ENCODE measurements at places on chromosomes 2 and 18.

GRCh38 chr2:47360283-47360682 is 42.7 kb upstream of the MSH2 start:
- DNase-seq: no peak

DNA sequence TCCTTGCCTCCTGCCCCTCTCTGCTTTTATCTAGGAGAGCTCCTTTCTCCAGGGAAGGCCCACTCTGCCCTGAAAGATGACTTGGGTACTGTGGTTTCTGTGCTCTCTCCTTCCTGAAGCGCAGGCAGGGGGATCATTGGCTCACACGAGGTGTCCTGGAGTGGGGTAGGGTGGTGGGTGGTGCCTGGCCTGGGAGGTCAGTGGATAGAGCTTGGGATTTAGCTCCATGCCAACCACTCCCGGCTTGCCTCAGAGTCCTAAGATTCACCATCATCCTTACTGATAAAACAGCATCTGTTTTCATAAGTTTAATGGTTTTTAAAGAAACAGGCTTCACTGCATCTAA is 63.1 kb downstream of the CIB4 start:
- DNase-seq: no peak

DNA sequence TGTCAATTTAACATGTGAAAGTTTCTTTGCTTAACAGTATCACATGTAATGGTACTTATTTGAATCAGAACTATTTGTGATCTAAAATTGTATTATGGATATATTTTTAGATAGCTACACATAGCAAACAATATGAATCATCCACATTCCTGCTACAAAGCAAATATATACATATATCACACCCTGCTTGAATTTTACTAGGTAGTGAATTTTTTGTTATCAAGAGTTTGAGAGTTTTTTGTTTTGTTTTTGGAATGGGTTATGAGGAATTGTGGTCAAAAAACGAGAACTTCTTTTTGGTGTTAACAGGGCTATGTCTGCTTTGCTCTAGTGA is 635.7 kb downstream of the NRXN1 start:
- peak; percentile 3 for DNase-seq

- no peak for DNase-seq
Observed at GRCh38 chr2:152367547-152368390, 32.8 kb downstream of the FMNL2 start.

- DNase-seq: no peak
Observed at GRCh38 chr2:194060269-194060668, 1596.8 kb upstream of the SLC39A10 start.

DNA sequence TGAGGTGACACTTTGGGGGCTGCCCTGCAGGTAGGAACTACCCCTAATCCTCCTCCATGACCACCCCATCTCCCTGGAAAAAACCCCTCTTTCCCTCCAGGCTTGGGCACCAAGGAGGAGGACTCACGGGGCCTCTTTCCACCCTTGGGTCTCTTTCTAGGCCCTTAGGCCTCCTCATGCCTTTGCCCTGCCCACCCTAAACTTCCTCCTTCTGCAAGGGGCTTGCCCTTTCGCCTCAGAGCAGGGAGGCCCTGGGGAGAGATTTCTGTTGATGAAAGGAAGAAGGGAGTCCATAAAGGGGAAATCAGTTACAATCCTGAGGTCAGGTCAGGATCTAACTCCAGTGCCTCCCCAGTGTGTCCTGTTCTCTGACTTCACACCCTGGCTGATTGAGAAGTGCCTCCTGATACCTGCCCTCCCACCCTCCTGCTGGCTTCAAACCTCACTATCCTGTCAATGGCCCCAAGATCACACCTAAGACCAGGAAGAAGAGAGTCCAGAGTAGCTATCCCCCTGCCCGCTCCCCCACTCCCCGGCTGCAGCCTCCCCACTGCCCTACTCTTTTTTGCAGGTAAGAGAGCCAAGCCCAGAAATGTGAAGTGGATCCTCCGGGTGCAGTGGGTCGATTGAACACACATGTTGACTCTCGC is 16.7 kb upstream of the TNS1 start:
- DNase-seq: no peak

GRCh38 chr2:72115110-72116080 is 32.3 kb downstream of the CYP26B1 start:
- DNase-seq: peak; percentile 97

DNA sequence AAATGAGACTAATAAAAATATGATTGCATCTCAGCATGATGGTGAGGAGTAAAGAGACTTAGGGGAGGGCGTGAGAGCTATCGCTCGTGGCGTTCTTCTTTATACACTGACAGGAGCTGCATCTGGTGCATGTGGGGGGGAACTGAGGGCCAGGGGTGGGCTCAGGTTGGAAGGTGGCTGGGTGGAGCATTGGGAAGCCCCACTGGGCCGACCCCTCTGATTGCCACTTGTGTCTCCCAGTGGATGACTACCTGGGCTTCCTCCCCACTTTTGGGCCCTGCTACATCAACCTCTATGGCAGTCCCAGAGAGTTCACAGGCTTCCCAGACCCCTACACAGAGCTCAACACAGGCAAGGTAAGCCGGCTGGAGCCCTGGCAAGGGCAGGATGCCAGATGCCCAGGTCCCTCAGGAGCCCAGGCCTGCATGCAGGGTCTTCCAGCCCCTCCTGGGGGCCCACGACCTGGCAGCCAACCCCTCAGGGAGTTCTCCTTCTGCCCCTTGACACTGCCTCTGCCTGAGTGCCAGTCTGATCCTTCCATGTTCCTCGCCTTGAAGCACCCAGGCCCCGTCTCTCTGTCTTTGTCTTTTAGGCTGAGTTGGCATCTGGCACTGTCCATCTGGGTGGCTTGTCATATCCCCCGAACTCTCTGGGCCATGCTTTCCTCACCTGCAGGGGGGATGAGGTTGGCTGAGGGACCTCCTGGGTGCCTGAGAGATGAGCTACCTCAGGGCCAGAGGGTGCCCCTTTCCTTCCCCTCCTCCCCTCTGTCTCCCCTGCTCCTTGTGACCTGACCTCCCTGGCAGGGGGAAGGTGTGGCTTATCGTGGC is 97.7 kb downstream of the DYSF start:
- no peak for DNase-seq

DNA sequence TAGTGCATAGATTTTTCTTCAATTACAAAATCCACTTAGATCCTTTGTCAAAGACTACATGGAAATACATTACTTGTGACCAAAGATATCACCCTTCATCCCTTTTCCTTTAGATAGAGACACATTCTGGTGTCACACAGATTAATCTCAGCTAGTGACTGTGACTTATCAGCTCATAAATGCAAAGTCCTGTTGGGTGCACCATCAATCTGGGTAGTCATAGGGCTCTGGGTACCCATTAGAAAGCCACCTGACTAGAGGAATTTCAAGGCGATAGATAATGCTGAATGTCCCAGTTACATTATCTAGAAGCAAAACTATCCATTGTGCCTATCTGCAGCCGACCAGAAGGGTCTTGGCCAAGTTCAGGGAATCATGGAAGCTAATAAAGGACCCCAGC is 2.6 kb upstream of the APOB start:
- no peak for DNase-seq

DNA sequence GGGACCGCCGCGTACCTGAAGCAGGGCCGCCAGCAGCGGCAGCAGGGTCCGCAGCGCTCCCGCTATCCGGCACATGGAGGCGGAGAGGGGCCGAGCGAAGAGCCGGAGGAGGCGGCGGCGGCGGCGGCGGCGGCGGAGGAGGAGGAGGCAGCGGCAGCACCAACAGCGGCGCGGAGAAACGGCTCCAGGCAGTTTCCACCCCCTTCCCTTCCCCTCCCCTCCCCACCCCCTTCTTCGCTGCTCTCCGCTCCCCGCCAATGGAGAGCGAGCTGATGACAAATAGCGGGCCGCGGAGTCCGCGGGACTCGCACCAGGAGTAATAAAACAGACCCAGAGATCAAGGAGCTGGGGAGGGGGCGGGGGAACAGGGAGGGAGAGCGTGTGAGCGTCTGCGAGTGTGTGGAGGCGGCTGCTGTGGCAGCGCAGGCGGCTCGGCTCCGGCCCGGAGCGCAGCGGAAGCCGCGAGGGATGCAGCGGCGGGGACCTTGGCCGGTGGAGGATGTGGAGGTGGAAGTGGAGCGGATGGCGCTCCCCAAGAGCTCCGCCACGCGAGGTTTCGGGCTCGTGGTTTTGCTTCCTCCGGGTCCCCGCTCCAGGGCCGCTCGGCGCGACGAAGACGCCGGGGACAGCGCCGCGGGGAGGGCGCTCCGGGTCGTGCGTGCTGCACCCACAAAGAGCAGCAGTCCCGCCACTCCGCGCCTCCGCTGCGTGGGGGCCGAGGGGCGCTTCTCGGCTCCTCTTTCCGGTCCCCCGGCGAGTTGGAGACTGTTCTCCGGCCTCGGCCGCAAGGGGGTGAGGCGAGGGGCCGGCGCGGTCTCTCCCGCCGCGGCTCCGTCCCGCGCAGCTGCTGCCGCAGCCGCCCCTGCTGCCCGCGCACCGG is at the start of gene CDH2:
CDH2 (minus strand) TSS at position 183 of the 880 bp plus-strand sequence; CDS start at position 75, 108 bp downstream.
- peak; percentile 95 for DNase-seq

DNA sequence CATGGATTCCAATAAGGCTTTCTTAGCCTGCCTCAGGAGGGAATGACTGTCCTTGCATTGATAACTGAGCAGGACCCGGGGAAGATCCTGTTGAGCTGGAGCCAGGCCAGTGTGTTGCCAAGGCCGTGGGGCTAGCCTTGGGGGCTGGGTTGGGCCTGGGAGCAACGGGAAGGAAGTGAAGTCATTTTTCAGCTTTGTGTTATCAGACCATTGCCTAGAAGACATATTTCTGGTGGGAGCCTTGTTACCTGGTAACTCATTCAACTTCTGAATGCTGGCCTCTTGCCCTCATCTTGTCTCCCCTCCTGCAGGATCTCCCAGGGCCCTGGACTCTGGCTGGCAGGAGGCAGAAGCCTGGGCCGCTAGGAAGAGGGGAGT is 92.7 kb upstream of the MGAT5 start:
- no peak for DNase-seq

- DNase-seq: no peak
Observed at GRCh38 chr2:171235262-171235881, 74.7 kb upstream of the TLK1 start.

GRCh38 chr2:181977661-181978350 is 7.8 kb upstream of the PPP1R1C start:
- DNase-seq: peak; percentile 69

DNA sequence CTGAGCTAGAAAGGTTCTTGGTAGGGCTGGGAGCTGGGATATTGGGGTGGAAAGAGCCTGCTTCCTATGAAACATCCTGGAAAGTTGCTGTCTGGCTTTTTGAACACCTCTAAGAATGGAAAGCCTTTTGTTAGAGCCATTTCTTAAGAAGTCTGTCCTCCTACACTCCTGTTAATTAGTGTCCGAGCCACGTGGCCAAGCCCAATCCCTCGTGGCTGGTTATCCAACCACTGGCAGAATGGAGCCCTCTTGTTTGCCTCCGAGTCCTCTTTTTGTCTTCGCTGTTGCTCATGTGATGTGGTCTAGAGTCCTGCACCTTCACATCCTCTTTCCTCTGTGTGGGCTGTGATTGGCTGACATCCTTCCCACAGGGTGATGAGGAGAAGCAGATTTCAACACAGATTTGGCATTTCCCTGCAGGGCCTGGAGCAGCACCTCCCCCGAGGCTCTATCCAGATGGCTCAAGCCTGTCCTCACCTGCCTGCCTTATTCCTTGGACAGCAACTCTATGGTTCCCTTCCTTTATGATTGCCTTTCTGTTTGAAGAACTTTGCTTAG is 8.2 kb upstream of the TOGARAM2 start:
- DNase-seq: no peak

DNA sequence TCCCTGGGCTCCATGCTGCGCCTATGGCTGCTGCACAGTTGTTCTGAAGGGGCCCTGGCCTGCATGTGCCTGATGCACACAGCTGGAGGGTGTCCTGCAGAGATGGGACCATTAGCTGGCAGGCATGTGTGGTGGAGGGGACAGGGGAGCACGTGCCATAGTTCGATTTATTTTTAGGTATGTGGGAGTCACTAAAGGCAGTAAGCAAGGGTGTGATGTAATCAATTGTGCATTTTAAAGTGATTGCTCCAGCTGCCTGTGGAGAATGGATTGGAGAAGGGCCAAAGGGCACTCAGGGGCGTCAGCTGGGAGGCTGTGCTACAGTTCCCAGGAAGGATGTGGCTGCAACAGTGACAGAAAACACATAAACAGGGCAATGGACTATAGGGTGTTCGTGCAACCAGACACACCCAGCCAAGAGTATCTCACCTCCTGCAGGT is 205.1 kb downstream of the ARL4C start:
- DNase-seq: peak; percentile 84

DNA sequence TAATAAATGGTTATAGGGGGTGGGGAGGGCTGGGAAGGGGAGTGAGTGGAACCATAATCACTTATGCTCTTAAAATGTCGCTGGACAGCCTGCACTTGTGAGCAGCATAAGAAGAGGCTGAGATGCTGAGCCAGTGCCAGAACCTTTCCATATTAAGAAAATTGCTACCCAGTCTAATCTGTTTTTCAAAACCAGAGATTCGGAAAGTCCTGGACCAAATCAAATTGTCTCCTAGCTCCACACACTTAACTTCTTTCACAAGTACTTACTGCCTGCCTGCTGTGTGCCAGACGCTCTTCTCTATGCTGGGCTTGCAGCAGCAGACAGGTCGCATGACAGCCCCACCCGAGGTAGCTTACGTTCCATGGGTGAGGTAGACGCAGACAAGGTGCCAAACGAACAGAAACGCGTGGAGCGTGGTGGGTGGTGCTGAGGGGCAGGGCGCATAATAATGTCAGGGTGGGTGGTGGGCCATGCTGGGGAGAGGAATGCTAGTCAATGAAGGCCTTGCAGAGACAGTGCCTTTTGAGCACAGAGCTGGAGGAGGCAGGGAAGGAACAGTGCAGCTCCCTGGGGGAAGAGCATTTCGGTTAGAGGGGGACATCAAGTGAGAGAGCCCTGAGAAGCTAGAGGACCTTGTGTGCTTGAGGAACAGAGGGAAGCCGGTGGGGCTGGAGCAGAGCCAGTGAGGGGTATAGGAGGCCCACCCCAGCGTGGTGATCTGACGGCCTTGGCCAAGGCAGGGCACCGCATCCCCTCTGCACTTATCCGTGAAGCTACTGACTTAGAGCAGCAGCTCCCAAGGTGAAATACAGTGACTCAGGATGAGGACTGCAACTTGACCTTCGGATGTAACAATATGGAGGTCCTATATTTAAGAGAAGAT is 123.5 kb upstream of the DAPL1 start:
- DNase-seq: no peak

DNA sequence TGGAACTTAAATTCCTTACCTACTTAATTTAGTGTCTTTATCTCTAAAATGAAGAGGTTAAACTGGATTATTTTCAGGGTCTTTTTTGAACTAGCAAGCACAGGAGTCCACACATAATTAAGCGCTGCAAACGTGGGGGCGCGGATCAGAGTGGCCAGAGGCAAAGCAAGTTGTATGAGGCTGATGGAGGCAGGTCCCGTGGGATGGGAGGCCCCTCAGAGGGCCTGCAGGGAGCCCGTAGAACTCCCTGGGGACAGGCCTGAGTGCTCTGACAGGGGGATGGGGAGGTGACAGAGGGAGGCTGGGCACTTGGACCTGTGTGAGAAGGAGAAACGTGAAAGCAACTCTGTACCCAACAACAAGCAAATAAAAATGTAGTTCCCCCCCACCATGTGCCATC is 177.8 kb downstream of the ACKR3 start:
- DNase-seq: no peak

GRCh38 chr2:24730481-24730880 is 62.7 kb downstream of the PTRHD1 start:
- DNase-seq: peak; percentile 43
